ENCODE measurements at places on chromosomes 2 and 18. TPM values are rescaled to one million over a fixed set of nuclear protein-coding genes. Genes with fewer than 3 reads are reported as not detected.

CRYGC gene
- not detected for total RNA-seq

ROCK2 gene
- total RNA-seq = 45.1 TPM

CNGA3 gene
- total RNA-seq = not detected

SCN3A gene
- total RNA-seq = under 0.01 TPM

DYNAP gene
- total RNA-seq = not detected

IFIH1 gene
- 3.9 TPM for total RNA-seq

SPHKAP gene
- under 0.01 TPM for total RNA-seq

CPS1 gene
- 21.6 TPM for total RNA-seq

PLB1 gene
- 3.0 TPM for total RNA-seq

TTC27 gene
- total RNA-seq = 32.4 TPM

Measured in fibroblast of villous mesenchyme (primary cell).